ENCODE measurements at places on chromosomes 3 and 15.
A peak's percentile ranks its signal among the peaks of the same experiment; 100 is the strongest.

DNA sequence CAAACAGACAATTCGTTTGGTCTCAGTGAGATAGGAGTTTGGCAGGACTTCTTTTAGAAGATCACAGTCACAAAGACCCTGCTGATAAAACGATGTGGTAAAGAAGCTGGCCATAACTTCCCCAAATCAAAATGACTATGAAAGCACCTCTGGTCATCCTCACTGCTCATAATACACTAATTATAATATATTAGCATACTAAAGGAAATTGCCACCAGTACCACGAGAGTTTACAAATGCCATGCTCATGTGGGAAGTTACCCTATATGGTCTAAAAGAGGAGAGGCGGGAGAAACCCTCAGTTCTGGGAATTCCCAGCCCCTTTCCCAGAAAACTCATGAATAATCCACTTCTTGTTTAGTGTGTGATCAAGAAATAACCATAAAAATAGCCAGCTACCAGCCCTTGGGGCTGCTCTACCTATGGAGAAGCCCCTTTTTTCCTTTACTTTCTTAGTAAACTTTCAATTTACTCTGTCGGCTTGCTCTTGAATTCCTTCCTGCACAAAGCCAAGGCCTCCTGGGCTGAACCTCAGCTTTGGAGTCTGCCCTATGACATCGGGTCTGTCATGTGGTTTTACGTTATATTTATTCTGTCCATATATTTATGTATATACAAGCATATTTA lies 115.8 kb upstream of the IGSF10 start:
- peak; percentile 26 for DNase-seq

DNA sequence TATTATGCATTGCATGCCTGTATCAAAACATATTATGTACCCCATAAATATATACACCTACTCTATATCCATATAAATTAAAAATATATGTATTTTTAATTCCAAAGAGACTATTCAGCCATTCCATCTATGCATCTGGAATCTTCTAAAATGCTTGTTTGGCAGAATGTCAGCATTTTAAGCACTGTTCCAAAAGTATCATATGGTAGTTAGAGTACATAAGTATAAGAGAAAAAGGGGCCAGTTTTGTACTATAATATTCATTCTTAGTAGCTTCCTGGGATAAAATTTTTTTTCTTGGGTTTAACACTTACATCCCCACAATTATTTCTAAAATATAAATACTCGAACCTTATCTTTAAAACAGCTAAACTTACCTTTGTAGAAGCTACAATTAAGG lies 60.4 kb upstream of the COL6A6 start:
- no peak for DNase-seq

DNA sequence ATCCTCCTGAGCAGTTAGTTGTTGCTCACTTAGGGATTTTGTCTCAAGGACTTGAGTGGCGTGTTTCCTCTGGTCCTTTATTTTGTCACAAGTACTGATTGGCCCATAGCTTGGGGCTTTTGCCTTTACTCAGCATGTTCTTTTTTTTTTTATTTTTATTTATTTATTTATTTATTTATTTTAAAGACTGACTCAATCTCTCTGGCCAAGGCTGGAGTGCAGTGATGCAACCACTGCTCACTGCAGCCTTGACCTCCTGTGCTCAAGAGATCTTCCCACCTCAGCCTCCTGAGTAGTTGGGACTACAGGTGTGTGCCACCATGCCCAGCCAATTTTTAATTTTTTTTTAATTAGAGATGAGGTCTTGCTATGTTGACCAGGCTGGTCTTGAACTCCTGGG lies 223.9 kb upstream of the TPM1 start:
- no peak for DNase-seq

- no peak for DNase-seq
These were observed 172.1 kb downstream of the LRTM1 start for GRCh38 chr3:54755756-54756155.

- no peak for DNase-seq
These were observed 428.0 kb downstream of the RAP2B start for GRCh38 chr3:153590051-153590450.

GRCh38 chr15:75551091-75551490 lies 28.0 kb downstream of the PTPN9 start:
- DNase-seq: peak; percentile 96

GRCh38 chr3:125675791-125676190 lies 80.5 kb upstream of the OSBPL11 start:
- DNase-seq: no peak

DNA sequence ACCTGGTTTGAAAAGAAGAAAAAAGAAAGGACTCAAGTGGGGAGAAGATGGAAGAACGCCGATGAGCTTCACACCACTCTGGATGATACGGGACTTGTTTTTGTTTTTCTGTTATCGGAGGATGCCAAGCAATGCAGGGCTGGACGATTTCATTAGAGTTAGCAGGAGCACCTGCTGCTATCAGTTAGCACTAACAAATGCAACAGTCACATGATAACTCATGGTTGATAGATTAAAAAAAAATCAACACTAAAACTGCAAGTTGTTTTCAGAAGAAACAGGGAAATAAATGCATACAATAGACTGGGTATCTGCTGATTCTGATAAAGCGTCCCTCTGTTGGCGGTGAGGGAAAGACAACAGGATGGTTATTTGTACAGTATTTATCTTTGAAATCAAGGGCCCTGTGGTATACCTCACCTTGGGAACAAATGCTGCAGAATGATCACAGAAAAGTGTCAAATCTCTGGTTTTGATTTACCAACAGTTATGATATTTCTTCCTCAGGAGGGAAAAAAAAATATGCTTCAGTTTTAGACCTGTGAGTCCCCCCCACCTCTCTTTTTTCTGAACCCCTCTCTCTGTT lies 575.1 kb downstream of the FOXP1 start:
- no peak for DNase-seq

DNA sequence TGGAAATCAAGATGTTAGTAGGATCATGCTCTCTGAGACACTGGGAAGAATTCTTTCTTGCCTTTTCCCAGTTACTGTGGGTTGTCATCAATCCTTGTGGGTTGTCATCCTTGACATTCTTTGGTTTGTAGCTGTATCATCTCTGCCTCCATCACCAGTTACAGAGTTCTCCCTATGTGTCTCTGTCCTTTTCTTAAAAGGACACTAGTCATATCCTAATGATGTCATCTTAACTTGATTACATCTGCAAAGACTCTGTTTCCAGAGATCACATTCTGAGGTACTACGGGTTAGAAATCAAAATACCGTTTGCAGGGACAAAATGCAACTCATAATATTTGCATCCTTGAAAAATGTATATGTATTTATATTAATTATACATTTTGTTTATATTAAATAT lies 500.4 kb downstream of the ZBBX start:
- DNase-seq: no peak

GRCh38 chr3:123732447-123732846 lies 147.6 kb upstream of the HACD2 start:
- no peak for DNase-seq

- DNase-seq: no peak
These were observed 87.3 kb downstream of the MBNL1 start for GRCh38 chr3:152355744-152356665.

- DNase-seq: no peak
These were observed 55.9 kb downstream of the ARHGAP31 start for GRCh38 chr3:119350114-119350513.
